HAP-1 (cell line): ENCODE measurements at places on chromosomes 6 and 20.

DNA sequence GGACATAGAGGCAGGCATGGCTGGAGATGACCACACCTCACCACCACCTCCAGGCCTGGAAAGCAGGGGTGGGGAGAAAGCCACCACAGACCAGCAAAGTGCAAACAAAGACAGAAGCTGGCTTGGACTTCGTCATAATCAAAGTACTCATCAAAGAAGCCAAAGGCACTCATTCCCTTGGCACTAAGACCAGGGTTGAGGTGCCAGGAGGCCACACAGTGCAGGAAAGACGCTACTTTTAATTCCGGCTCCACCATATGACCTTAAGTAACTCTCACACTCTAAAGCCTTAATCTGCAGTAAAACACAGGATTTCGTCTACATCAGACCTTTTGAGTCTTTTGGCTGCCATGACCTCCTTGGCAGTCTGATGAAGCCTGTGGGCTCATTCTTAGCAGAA is 123.1 kb downstream of the HIVEP2 start:
- DNase-seq, result no peak

DNA sequence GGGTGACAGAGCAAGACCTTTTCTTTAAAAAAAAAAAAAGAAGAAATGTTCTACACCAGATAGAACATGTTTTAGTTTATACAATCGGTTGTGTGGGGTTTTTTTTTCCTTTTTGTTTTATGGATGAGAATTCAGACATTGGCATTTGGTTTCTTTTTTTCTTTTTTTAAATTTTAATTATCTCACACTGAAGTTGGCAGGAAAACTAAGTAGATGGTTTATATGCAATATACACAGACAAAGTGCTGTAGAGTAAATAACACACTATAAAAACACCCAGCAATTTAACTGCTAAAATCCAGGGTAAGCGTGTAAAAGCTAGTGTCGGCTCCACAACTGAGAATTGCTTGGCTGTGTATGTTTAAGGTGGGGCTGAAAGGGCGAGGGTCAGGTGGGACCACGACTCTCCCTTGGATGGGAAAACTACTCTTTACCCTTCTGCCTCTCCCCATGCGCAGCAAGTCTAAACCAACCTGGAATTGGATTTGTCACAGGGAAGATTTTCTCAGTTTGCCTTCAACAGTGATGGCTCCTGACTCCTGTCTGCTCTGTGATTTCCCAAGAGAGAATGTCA is 147.1 kb upstream of the MARCKS start:
- no peak for DNase-seq

DNA sequence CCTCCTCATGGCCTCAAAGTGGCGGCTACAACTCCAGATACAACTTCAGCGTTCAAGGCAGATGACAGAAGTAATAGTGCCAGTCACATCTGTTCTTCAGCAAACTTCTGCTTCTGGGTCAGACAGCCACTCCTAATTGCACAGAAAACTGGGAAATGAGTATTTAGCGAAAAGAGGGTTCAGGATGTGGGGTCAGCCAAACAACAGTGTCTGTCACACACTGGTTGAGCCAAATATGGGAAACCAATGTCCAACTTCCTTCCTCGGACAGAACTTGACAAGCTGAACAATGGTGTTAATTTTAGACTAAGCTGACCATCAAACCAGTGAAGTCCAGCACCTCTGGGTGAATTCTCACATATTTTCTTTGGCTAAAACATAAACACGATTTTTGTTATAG is 22.1 kb downstream of the NUDT3 start:
- DNase-seq, result no peak

DNA sequence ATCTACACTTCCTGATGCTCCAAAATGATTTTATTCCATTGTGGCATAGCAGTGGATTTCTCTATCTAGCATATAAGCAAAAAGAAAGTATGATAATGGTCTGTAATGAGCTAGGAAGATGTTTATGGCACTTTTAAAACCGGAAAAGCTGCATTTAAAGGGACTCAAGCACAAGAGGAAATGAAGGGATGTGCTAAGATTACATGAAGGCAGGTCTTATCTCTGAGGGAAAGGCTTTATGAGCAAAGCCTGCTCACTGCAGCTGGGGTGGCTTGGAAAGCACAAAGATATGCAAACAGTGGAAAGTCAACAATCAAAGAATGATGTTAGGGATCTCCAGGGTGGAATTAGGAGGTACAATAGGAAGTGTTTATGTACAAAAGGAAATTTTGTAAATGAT is 138.2 kb downstream of the TENT5A start:
- DNase-seq, result no peak

DNA sequence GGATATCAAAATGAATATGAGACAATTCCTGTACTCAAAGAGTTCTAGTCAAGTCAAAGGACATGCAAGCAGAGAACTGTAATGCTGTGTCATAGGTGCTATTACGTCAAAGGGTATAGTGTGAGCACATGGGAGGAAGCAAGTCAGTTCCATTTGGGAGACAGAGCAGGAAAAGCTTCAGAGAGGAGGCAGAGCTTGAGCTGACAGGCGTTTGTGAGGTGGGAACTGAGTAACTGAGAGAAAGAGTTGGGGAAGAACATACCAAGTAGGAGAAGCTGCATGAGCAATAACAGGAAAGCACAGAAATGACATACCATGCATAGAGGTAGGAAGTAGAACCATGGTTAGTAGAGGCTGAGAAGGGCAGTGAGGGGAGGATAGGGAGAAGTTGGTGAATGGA is 15.2 kb upstream of the SSR1 start:
- DNase-seq, result no peak
